ENCODE measurements at places on chromosomes 12 and 14. TPM values are rescaled to one million over a fixed set of nuclear protein-coding genes. Genes with fewer than 3 reads are reported as not detected.

DNA sequence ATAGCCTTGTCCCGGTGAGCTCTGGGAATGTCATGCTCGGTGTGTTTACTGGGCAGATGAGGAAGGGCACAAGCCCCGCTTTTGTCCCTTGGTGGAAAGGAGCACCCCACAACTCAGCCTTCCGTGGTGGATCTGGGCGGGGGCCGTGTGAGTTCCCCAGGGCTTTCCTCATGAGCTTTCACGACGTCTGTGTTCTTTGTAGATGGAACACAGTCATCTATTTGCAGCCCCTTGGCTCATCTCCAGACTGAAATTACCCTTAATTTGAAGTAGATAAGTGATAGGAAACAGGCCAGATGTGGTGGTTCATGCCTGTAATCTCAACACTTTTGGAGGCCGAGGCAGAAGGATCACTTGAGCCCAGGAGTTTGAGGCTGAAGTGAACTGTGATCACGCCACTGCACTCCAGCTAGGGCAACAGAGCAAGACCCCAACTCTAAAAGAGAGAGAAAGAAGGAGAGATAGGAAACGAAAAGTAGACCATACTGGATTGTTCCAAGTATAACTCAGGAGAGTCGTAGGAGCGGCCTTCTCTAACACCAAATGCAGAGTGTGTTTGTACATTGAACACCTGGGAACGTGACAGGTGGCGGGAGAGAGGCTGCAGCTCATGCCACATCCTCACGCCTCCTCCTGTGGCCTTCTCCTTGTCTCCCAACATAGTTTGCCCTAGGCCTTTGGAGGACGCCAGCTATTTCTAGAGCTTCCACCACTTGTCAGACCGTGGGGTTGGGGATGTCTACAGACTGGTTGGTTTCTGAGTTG is 8.8 kb downstream of the P2RX4 start:
- H3K27ac ChIP-seq, result no peak overlapping the region
- H3K4me3 ChIP-seq, result no peak overlapping the region
- peaks cover 12% of the 10 kb centered on the region for H3K36me3 ChIP-seq
- no peaks in the 10 kb centered on the region for H3K27me3 ChIP-seq

DNA sequence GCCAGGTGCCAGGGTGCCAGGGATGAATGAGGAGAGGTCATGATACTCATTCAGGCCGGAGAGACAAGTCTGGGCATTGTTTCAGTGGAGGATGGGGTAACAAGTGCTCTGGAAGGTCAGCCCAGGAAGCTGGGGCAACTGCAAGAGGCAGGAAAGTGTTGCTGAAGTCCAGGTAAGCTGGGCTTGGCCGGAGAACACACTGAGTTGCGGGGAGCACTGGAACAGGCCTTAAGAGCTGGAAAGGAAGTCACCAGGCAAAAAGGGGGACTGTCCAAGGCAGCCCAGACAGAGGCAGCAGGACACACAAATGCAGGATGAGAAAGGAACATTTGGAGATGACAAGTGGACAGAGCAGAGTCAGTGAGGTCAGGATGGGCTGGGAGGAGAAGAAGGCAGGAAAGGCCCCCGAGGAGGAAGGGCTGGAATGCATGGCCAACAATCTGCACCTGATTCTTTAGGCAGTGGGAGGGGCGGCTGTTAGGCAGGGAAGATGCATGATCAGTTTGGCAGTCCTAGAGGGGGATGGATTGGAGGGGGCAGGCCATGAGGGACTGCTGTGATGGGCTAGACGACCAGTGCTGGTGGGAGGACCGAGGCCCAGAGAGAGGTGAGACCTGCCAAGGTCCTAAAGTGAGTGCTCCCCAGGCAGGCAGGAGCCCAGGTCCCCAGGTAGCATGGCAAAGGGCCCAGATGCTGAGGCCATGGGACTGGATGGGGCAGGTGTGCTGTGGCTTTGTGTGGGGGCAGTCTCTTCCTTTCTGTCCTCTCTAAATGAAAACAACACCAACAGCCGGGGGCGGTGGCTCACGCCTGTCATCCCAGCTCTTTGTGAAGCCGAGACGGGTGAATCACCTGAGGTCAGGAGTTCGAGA is 17.2 kb upstream of the HHIPL1 start:
- DNase-seq, result no peak
- H3K27me3 ChIP-seq, result peaks cover 4% of the 10 kb centered on the region
- H3K36me3 ChIP-seq, result no peaks in the 10 kb centered on the region
- H3K4me1 ChIP-seq, result no peaks in the 10 kb centered on the region
- no peak overlapping the region for H3K4me3 ChIP-seq

GRCh38 chr14:84646786-84647500 is 883.0 kb upstream of the FLRT2 start:
- no peaks in the 10 kb centered on the region for H3K4me1 ChIP-seq
- no peaks in the 10 kb centered on the region for H3K27me3 ChIP-seq
- no peak for DNase-seq
- H3K4me3 ChIP-seq, result no peak overlapping the region
- H3K36me3 ChIP-seq, result no peaks in the 10 kb centered on the region

DNA sequence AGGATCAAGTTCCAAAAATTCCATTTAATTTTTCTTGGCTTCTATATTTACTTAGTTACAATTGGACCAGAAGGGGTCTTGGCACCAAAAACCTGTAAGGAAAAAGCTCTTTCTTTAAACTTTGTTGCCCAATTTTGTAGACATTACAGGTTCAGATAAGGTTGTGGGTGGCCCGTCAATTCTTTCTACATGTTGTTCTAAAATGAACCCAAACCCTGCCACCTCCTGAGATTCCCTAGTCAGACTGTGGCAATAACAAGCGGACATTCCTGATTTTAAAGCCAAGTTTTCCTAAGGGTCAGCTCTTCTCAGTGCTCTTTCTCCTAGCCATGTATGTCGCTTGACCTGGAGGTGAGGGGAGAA is 45.0 kb upstream of the GSG1 start:
- no peaks in the 10 kb centered on the region for H3K27me3 ChIP-seq
- H3K4me1 ChIP-seq, result peaks cover 3% of the 10 kb centered on the region
- no peak overlapping the region for H3K27ac ChIP-seq

DNA sequence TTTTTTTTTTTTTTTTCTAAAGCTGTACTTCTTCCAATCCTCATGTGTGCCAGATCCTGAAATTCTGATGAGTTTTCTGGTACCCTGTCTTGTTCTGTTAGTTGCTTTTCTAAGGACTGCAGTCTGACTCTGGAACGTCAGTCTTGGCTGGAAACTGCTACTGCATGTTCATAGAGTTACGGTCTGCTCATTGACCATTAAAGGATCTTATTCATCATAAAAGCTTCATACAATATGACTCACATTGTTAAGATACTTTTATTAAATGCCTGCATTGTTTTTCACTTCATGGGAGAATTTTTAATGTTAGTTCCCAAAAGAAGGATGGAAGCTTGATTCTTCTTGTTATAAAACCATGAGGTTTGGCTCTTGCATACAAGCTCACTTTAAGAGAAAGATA is 233.6 kb downstream of the SYT10 start:
- no peak for DNase-seq
- H3K4me3 ChIP-seq, result no peak overlapping the region
- no peaks in the 10 kb centered on the region for H3K4me1 ChIP-seq
- no peak overlapping the region for H3K27ac ChIP-seq
- no peaks in the 10 kb centered on the region for H3K36me3 ChIP-seq

DNA sequence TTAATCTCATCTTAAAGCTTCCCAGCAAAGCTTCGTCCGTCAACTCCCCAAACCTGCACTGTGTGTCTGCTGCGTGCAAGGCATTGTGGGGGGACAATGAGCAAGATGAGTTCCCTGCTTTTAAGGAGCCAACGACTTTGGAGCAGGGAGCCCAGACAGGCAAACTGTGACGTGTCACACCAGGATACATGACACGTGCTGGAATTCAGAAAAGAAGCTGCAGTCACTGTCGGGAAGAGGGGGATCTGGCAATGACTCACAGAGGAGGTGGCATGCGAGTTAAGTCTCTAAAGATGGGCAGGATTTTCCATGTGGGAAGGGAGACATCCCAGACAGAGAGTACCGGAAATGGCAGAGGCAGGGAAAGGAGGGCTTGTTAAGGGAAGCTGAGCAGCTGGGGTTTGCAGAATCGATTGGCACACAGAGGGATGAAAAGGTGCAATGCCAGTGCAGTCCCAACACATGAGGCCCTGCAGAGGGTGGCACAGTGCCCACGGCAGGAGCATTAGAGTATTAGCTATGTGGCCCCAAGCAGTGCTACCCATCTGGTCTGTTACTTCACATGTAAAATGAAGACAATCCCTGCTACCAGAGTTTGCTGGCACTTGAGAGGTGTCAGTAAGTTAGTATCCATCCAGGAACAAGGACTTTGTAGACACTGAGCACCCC is 52.9 kb downstream of the SETD3 start:
- H3K4me1 ChIP-seq, result peaks cover 59% of the 10 kb centered on the region
- no peak overlapping the region for H3K4me3 ChIP-seq
- peaks cover 1% of the 10 kb centered on the region for H3K27me3 ChIP-seq
- DNase-seq, result no peak

The PSMB11 gene
- polyA plus RNA-seq, result not detected

DNA sequence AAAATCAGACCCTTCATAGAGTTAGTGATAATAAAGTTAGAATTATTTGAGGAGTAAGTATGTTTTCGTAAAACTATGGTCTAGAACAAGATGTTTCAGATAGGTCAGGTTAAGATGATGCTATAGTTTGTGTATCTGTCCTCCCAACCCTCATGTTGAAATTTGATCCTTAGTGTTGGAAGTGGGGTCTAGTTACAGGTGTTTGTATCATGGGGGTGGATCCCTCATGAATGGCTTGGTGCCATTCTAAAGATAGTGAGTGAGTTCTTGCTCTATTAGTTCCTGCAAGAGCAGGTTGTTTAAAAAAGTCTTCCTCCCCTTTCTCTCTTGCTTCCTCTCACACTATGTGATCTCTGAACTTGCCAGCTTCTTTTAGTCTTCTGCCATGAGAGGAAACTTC is 707.3 kb upstream of the FOXG1 start:
- H3K4me3 ChIP-seq, result no peak overlapping the region
- H3K27me3 ChIP-seq, result peaks cover 2% of the 10 kb centered on the region
- DNase-seq, result no peak
- no peak overlapping the region for H3K27ac ChIP-seq
- peaks cover 21% of the 10 kb centered on the region for H3K4me1 ChIP-seq

All from immature natural killer cell (primary cell).